GOT3 (cell line): ENCODE measurements at places on chromosomes 5 and 9.
A peak's percentile ranks its signal among the peaks of the same experiment; 100 is the strongest.

DNA sequence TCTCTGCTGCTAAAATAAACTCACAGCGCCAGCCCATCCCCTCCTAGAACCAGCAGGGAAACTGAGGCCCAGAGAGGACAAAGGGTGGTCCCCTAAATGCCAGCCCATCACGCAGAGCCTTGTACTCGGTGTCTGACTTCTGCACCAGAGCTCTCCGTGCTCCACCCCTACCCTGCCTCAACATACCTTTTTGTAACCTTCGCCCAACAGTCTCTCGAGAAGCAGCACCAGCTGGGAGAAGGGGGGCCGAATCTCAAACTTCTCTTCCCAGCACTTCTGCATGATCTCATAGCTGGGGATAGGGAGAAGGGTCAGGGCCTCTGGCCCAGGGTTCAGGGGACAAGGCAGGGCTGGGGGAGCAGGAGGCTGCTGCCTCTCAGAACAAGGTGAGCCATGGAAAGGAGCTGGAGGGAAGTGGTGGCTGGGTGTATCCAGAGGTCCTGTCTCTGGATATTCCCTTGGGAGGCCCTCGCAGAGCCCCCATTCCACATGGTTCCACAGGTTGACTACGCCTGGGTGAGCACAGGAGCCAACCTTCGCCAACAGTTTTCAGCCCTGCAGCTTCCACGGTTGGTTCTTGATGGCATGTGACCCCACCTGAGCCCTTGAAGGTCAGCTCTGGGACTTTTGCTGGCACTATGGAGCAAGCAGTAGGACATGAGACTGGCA lies 32.3 kb upstream of the CSF1R start:
- no peak for DNase-seq

- no peak for DNase-seq
Observed at GRCh38 chr5:10726179-10726912, 34.7 kb downstream of the DAP start.

DNA sequence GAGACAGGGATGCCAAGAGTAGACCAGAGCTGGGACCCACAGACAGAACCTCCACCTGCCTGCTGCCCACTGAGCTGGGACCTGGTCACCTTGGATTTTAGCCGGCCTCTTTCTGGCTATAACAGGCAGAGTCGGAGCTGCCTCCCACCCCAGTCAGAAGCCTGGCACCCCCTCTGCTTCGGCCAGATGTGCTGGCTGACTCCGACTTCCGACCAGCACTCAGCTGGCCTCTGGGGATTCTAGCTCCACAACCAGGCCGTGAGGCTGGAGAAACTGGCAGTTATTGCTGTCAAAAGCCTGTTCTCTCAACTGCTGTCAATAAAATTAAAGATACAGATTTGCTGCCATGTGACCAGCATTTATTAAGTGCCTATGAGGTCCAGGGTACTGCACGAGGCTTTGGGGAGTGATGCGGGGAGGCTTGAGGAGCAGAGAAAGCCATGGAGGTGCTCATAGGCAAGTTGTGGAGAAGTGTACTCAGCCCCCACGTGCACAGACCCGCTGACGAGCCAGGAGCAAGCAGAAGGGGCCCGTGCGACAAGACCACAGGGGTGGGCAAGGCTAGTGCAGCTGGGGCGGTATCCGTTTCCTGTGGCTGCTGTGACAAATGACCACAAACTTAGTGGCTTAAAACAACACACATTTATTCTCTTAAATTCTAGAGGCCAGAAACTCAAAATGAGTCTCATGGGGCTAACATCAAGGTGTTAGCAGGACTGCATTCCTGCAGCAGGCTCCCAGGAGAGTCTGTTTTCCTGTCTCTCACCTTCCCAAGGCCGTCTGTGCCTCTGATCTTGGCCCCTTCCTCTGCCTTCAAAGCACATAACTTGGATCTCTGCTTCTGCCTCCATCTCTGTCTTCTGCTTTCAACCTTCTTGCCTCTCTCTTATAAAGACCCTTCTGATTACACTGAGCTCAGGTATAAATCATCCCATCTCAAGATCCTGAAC lies 13.1 kb downstream of the GFI1B start:
- no peak for DNase-seq

GRCh38 chr5:167716126-167716775 lies 575.2 kb upstream of the WWC1 start:
- DNase-seq = no peak

- DNase-seq = no peak
Observed at GRCh38 chr9:21414220-21414940, 5.5 kb downstream of the IFNA8 start.

DNA sequence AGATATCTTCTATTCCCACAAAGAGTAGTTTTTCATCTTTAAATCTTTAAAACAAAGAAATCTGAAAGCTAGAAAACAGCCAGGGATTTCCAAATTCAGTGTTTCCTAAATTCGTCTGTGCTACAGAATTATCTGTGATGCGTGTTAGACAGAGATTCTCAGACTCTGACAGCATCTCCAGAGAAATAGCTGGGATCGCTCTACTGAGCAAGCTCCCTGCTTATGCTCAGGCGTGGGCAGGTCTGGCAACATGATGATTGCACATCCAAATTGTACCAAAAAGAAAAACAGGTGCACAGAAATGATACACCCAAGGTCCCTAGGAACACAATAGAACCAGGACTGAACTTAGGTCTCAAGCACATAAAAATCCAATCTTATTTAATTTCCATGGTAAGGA lies 22.8 kb upstream of the CRHBP start:
- no peak for DNase-seq

GRCh38 chr5:133140311-133140710 lies 88.5 kb downstream of the HSPA4 start:
- DNase-seq = no peak

DNA sequence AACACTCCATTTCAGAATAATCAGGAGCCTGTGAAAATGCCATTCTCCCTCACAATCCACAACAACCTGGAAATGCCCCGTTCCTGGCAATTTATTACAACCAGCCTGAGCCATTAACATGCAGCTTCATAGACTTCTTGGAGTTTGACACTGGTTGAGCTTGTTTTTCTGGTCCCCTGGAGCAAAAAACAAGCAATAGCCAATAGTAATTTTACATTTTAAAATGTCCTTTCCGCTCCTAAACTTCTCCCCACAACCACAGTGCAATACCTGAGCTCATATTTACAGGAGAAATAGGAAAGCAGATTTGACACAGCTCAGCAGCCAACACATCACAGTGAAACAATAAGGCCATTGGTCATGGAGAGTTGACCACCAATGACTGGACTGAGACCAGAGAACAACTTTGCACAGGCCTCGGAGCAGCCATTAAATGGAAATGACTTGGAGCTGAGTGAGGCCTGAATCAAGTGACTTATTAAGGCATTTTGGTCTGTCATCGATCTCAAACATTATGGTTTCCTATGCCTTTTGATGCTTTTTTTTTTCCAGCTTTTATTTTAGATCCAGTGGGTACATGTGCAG lies 73.0 kb downstream of the ENC1 start:
- DNase-seq = no peak

- no peak for DNase-seq
Observed at GRCh38 chr9:37102486-37102885, 17.9 kb upstream of the ZCCHC7 start.

GRCh38 chr9:115597330-115597895 lies 479.5 kb upstream of the TNC start:
- no peak for DNase-seq

DNA sequence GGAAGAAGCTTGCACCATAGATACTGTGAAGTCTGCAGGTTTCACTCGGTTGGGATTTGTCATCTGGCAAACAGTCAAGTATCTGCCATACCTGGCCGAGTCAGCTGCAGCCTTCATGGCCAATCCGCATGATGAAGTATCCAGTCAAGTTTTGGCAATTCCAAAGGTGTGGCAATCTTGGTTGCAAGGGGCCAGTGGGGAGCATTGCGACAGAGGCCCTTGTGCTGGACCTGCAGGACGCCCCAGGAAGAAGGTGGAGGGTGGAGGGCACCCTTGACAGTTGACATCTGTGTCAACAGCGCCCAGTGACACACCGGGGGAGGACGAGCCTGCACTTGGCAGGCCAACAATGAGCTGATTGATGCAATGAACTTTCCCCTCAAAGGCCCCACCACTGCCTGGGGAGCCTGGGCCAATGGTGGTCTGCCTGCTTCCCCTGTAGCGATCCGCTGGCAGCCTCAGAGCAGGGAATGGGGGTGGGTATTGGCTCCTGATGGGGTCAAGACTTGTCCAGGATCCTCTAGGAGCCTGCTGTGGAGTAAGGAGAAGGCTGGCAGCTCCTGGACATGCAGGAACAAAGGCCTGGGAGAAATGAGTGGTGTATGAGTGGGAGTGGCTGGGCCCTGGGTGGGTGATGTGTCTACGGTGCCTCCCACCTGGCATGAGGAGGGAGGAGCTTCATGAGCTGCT lies 122.8 kb upstream of the PITX1 start:
- DNase-seq = no peak

DNA sequence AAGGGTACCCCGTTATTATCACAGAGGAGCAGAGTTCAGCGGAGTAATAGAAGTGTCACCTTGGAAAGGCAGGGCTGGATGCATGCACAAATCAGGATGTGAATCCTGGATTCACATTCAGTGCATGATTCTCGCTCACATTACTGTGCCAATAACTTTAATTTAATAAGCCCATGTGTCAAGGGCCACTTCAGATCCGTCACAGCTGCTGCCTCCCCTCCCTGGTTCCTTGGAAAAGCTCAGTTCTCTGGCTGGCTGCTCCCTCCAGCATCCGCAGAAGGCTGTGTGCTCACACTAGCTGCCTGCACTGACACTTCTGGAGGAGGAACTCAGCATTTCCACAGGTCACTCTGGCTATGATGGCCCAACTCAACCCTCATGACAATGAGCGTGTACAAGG lies 256.8 kb upstream of the ADAMTS16 start:
- no peak for DNase-seq

DNA sequence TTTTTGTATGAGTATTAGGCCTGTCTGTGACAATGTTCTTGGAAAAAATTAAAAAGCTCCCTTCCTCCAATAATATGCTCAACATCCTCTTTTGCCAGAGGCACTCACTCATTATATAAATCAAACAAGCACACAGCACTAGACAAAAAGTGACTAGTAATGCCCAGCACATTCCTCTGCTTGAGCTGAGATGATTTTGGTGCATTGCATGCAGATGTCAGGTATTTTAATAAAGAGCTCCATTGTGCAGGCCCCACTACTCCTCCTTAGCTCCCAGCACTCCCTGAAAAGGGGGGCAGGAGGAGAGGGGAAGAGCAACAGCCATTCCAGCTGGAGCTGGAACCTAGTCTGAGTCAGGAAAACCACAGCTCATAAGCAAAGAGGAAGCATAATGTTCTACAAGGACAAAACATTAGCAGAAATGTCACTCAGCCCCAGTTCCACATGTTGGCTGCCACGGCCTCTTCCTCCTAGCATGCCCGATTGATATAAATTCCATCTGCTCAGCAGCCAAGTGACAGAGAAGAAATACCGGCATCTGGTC lies 348.5 kb downstream of the BNC2 start:
- no peak for DNase-seq

- no peak for DNase-seq
Observed at GRCh38 chr5:72601861-72602260, 94.7 kb upstream of the ZNF366 start.

- no peak for DNase-seq
Observed at GRCh38 chr5:95927927-95928723, 33.5 kb downstream of the ELL2 start.

DNA sequence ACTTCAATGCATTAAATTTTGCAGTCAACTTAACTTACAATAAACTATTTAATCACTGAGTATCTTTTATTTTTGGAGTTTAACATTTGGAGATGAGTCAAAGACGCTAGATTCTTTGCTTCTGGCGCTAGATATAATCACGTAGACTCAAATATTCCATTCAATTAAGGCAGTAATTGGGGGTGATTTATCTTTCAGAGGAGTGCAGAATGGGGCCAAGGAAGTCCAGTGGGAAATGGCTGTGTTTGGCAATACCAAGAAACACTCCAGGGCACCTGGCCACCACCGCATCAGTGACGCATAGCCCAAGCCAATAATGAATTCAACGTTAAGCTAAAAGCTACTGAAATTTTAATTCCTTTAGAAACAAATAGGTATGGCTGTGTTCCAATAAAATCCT lies 81.2 kb downstream of the PHAX start:
- DNase-seq = peak; percentile 48

GRCh38 chr9:126667190-126668055 lies 53.7 kb downstream of the LMX1B start:
- DNase-seq = no peak

DNA sequence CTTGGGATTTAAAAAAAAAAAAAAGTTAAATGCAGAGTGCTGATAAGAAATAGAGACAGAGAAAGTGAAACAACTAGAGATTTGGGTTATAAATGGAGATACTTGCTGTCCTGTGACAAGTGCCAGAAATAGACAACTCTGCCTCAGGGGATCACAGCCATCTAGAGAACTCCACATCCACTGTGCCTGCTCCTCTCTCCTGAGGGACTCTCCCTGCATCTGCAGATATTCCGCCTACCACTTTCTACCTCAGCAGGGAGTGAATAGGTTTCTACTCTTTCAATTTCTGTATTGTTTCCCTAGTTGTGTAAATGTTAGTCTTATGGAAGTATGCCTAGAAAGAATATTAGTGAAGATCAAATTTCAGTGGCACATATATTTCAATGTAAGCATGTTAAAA lies 307.2 kb downstream of the HTR1A start:
- DNase-seq = no peak

DNA sequence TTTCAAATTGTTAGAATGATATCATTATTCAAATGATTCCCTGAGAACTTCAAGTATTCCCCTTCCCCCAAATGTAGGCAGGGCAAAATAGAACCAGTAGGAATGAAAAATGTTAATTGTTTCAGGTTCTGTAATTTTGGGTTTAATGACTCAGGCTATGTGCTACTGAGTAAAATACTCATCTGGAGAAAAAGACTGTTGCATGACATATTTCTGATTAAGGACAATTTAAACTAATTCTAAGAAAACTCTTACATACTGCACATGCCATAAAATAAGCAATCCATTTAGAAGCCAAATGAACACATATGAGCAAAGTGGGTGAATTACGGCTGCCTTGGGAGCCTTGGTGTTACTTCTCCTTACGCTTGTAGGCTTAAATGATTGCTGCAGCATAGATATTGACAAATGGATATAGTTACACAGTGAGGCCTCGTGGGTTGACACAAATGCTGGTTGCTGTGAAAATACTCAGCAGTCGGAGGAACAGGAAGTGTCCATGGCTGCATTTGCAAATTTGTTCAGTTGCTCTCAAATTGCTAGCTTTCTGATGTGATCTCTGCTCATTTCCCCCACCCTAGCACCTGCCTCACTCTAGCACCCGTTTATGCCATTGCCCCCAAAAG lies 174.9 kb upstream of the DMAC1 start:
- no peak for DNase-seq

GRCh38 chr9:127545196-127546124 lies 66.6 kb upstream of the STXBP1 start:
- no peak for DNase-seq

- no peak for DNase-seq
Observed at GRCh38 chr9:99294850-99295461, 72.9 kb downstream of the SEC61B start.

- DNase-seq = no peak
Observed at GRCh38 chr5:54446379-54446732, 9.1 kb upstream of the HSPB3 start.

GRCh38 chr9:101764472-101764871 lies 26.0 kb upstream of the GRIN3A start:
- DNase-seq = no peak
